ENCODE measurements at places on chromosomes 11 and 22. TPM values are rescaled to one million over a fixed set of nuclear protein-coding genes. Genes with fewer than 3 reads are reported as not detected.

The APOA1 gene
- total RNA-seq = 86.2 TPM

The NAALADL1 gene
- 2.3 TPM for total RNA-seq

The MEI1 gene
- 1.9 TPM for total RNA-seq

The PDXP gene
- 21.5 TPM for total RNA-seq

The KCTD14 gene
- total RNA-seq = 0.21 TPM

The HBB gene
- 217 TPM for total RNA-seq

The PYGM gene
- total RNA-seq = 183 TPM

The CERK gene
- total RNA-seq = 97.0 TPM

The CRYBB2 gene
- not detected for total RNA-seq

The CLP1 gene
- 4.0 TPM for total RNA-seq

The NCR3LG1 gene
- 1.0 TPM for total RNA-seq

The MAP6 gene
- 1.9 TPM for total RNA-seq

The PICALM gene
- total RNA-seq = 206 TPM

The MAML2 gene
- 4.1 TPM for total RNA-seq
